ENCODE measurements at places on chromosomes 2 and 18.
A peak's percentile ranks its signal among the peaks of the same experiment; 100 is the strongest.

DNA sequence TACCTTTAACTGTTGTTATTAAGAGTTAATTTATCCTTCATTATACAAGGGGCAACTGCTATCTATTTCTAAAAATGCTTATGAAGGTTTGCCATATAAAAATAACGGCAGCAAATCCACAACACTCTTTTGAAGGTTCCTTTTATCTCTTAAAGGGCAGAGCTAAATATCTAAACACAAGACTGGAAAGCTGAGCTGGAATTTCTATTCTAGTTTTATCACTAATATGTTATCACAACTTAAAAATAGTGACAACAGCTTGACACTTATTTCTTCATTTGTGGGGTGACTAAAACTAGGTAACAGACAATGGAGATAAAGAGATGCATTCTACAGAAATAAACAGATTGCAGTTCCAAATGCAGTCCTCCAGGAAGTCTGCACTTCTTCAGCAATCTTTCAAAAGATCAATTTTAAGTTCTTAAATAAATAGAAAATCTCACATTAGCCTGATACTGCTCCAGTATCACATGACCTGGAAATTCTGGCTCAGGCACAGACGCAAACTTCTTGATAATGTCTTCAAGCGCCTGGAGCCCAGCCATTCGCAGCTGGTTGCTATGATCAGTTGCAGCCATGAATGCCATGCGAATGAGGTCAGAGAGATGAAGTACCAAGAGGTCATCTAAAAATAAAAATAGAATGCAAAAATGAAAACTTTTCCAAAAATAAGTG is 54.0 kb upstream of the STRN start:
- peak; percentile 23 for DNase-seq

- DNase-seq: no peak
These were observed 188.4 kb upstream of the KYNU start for GRCh38 chr2:142688856-142689605.

DNA sequence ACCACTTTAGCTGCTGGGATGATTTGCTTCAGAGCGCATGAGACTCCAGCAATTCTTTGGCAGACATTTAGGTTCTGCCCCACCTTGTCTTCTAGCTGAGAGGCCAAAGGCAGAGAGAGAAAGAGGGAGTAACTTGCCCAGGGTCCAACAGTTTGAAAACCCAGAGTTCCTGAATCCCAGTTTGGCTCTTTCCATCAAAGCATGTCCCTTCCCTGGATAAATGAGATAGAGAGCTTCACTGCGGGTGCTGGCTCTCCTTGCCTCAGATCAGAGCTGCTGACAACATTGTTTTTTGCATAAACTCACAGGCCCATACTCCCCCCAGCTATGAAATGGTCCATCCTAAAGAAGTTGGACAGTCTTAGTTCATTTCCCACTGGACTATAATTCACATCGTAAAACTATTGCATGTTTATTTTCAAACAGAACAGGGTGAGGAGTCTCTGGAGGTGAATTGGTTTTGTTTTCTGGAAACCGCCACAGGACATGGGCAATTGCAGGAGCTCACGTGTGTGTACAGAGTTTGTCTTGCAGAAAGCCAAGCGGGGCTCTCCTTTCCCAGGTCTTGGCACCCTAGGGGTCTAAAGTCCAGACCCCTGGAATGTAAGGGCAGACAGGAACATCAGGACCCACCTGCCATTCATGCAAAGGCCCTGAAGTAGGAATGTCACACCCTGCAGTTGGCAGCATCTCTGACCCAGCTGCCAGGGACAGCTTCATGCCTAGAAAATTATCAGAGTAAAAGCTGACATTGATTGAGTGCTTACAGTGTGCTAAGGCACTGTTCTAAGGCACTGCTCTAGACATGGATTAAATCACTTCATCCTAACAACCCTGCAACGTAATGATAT is 25.0 kb upstream of the SLC14A2 start:
- no peak for DNase-seq

DNA sequence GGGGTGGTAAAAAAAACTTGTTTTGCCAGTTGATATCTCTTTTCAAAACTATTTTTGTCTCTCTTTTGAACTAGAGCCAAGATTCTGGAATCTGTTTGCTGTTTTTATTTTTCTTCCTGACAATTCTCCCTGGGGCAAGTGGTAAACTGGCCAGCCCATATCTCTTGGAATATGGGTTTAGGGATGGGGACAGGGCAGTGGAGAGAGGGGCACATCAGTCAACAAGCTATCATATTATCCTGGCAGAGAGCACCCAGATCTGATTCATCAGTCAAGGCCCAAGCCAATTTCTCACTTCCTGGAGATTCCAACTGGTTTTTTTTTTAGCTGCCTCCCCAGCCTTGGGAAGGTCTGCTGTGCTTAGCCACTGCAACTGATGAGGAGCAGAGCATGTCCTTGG is 52.3 kb downstream of the ARHGAP28 start:
- no peak for DNase-seq

- no peak for DNase-seq
These were observed 12.3 kb upstream of the TNFRSF11A start for GRCh38 chr18:62312851-62313250.

DNA sequence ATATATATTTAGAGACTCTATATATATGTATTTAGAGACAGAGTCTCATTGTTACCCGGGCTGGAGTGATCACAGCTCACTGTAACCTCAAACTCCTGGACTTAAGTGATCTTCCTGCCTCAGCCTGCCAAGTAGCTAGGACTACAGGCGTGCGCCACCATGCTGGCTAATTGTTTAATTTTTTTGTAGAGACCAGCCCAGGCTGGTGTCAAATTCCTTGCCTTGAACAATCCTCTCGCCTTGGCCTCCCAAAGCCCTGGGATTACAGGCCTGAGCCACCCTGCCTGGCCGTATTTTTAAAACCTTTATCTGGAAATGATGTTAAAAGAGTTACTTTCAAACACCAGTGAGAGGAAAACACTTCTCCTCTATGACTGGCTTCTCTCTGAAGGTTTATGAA is 30.9 kb upstream of the PGAP1 start:
- DNase-seq: no peak

- DNase-seq: no peak
These were observed 61.8 kb upstream of the YWHAQ start for GRCh38 chr2:9692456-9693195.

DNA sequence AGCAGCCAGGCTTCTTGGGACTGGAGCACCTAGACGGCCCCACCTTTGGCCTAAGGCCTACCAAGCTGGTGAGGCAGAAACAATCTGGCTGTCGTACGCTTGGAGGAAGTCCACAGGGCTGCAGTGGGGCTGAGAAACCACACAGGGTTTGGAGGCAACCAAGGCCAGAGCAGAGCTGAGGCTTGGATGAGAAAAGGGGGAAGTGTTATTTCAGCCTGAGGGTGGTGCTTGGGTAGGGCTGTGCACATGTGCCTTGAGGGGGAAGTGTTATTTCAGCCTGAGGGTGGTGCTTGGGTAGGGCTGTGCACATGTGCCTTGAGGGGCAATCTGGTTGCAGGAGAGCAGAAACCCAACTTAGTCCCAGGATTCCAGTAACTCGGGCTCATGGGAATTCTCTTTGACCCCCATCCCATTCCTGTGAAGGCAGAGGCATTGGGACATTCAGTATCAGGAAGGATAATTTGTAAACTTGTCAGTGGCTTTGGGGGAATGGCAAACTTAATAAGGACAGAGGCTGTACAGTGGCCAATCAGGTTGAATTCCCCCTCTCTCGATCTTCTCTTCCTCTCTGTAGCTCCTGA is 971 bp upstream of the FBXO41 start:
- DNase-seq: no peak

GRCh38 chr2:218260742-218261422 is at the start of gene GPBAR1:
Gene GPBAR1 (plus strand): TSS chr2:218261015. CDS start chr2:218262725, 1,710 bp downstream.
- DNase-seq: no peak

GRCh38 chr2:179195141-179195540 is 69.5 kb downstream of the SESTD1 start:
- DNase-seq: no peak

DNA sequence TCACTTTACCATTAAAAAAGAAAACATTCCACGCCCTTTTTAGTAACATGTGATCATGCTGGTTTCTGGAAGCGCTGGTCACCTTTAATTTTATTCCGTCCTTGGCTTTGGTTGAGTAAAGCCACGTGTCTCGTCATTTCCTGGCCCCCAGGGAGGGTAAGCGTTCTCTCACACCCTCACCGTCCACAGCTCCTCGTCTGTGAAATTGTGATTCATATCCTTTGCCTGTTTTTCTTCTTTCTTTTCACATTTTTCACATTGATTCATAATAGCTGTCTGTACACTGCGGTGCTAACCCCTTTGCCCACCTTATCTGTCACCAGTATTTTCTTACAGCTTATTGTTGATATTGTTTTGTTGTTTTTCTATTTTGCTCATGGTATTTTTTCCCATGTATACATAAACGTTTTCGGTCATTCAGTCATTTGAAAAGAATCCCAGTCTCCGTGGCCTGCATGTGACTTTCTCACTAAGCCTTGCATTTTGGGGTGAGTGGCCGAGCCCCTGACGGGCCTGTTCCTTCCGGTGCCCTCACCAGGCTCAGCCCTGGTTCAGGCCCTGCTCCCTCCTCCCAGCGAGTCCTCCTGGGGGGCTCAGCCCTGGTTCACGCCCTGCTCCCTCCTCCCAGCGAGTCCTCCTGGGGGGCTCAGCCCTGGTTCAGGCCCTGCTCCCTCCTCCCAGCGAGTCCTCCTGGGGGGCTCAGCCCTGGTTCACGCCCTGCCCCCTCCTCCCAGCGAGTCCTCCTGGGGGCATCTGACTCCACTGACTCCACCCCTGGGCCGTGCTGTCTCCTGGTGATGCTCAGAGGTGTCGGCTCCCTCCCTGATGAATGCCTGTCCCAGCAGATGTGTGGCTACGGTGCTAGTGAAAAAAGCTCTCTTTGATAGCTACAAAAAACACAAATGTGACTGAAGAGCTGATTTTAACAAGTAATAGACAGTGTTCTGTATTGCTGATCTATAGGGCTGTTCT is 249.7 kb upstream of the PXDN start:
- no peak for DNase-seq

GRCh38 chr2:156401861-156402260 is 34.3 kb upstream of the GPD2 start:
- no peak for DNase-seq

DNA sequence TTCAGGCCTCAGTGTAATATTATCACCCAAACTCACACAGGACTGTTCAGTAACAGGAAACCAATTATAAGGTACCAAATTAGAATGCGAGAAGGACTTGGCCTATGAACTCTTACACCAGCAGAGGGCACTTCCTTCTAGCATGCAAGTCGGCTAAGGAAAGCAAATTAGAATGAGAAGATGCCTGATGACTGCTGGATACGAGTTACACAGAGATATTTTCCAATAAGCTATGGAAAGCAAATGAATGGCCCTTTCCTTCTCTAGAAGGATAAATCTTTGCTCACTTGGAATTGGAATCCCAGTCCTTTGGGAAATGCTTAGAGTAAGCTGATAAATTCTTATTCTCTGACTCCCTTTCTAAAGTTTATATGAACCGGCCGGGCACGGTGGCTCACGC is 109.8 kb downstream of the AP1S3 start:
- peak; percentile 11 for DNase-seq

DNA sequence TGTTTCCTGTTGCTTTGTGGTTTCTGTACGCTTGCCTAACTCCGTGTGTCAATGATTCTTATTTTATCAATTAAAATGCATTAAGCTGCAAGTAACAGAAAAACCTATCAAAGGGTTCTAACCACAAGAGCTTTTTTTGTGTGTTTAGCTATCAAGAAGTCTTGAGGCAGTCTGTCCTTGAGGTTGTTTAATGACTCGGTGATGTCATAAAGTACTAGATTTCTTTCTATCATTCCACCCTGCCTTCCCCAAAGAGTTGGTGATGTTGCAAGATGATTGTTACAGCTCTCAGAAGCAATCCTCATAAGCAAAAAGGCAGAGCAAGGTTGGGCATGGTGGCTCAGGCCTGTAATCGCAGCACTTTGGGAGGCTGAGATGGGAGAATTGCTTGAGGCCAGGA is 51.9 kb upstream of the SPTBN1 start:
- peak; percentile 41 for DNase-seq

DNA sequence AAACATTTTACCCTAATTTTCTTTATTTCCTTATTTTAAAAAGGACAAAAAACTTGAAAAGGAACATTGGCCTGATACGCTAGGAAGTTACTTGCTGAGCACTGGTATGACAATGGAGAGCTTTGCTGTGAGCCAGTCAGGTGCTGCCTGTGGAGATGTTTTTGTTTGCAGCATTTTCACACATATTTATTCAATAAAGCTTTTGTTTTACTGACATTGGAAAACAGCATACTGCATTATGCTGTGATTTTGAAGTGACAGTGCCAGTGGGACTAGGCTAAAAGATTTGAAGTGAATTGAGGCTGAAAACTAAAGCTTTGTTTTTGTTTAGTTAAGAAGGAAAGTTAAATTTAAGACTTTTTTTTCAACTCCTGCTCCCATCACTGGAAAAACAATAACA is 470.7 kb upstream of the ZEB2 start:
- DNase-seq: no peak

- no peak for DNase-seq
These were observed 563.2 kb upstream of the NRP2 start for GRCh38 chr2:205119136-205119535.

GRCh38 chr2:84556190-84556589 is 39.9 kb downstream of the DNAH6 start:
- DNase-seq: no peak

DNA sequence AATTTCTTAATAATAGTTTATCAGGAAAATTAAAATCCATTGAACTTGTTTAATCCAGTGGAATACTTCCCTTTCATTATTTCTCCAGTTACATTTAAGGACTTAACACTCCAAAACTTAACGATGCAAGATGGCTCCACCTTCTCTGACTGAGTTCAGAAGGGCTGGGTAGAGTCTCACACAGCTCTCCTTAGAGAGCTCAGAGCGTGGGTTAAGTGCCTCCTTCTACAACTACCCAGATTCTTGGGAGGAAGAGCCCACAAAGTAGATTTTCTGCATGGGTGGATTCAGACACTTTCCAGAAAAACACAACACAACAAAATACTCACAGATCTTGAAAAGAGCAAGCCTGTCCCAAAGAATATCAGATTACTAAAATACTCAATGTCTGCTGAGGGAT is 130.6 kb downstream of the THADA start:
- no peak for DNase-seq

- DNase-seq: no peak
These were observed 128.0 kb downstream of the ARL4C start for GRCh38 chr2:234368861-234369261.

- no peak for DNase-seq
These were observed 434.7 kb upstream of the SETBP1 start for GRCh38 chr18:44246001-44246400.
